ENCODE measurements at places on chromosomes 1 and 21.

- no peak for DNase-seq
These were observed 221.5 kb upstream of the BRINP3 start for GRCh38 chr1:190699165-190699564.

DNA sequence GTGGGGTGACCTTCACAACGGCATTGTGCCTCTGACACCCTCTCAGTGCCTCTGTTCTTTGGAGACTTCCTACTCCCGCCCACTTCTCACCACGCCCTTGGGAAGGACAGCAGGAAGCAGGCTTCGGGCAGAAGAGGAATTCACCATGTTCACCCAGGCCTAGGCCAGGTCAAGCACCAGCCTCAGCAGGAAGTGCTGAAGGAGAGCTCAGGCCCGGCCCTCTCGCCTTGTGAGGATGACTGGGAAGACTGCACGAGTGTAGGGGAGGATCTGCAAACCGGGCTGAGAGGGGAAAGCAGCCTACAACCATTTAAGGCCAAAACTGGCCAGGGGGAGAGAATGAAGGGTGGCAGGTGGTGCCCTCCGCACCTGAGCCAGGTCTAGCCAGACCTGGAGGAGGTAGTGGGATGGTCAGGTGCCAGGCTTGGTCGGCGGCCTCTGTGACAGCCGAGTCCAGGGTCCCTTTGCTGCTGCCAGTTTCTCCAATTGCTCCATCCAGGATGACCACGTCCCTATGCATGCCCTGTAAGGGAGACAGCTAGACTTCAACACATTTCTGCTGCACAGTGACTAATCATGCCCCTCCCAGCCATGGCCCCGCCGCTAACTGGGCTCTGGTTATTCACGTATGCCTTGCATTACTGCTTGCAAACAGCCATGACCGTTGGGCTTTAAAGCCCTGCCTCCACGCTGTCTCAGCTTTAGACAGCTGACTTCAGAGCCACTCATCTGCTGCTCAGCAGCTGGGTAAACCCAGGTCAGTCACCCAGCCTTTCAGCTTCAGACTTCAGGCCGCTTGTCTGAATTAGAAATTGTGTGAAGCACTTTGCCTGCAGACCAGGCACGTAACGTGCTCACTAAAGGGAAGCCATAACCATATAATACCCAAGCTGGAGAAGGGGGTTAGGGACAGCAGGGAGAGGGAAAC is 8.9 kb downstream of the MRTO4 start:
- DNase-seq, result no peak

- DNase-seq, result peak; percentile 83
These were observed 6.3 kb upstream of the TENT5C start for GRCh38 chr1:117599286-117600221.

GRCh38 chr1:217712925-217713597 is 81.9 kb downstream of the SPATA17 start:
- DNase-seq, result no peak

GRCh38 chr1:157404614-157405013 is 147.7 kb downstream of the FCRL5 start:
- DNase-seq, result no peak
